ENCODE measurements at places on chromosomes 13 and 19. TPM values are rescaled to one million over a fixed set of nuclear protein-coding genes. Genes with fewer than 3 reads are reported as not detected.

DNA sequence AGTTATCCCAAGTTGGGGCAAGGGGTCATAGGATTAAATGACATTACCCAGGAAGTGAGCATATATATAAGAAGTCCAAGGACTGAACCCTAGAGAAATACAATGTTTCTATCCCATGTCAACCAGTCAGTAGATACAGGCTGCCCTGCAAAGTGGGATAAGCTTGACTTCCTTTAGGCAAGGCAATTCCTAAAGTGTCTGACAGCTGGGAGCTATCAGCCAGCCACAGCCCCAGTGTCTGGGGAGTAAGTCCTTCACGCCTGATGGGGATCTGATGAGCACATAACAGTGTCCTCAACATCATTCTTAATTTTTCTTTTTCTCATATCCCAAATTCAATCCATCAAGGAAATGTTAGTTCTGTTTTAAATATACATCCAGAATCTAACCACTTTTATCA is 54.1 kb downstream of the DNAJC15 start:
- H3K27ac ChIP-seq, result no peak overlapping the region
- no peaks in the 10 kb centered on the region for H3K4me1 ChIP-seq
- H3K36me3 ChIP-seq, result no peaks in the 10 kb centered on the region
- DNase-seq, result no peak

GRCh38 chr13:45658586-45659235 is 43.2 kb upstream of the ERICH6B start:
- no peaks in the 10 kb centered on the region for H3K27me3 ChIP-seq
- no peaks in the 10 kb centered on the region for H3K36me3 ChIP-seq
- no peak for DNase-seq
- no peak overlapping the region for H3K27ac ChIP-seq
- no peak overlapping the region for H3K4me3 ChIP-seq

The SIGLEC9 gene
- 2.0 TPM for total RNA-seq

The DACH1 gene
- 3.5 TPM for total RNA-seq

The CFAP97D2 gene
- total RNA-seq, result not detected

All from transverse colon (tissue), 4 donors.